ENCODE measurements at places on chromosomes 16 and 17. TPM values are rescaled to one million over a fixed set of nuclear protein-coding genes. Genes with fewer than 3 reads are reported as not detected.

DNA sequence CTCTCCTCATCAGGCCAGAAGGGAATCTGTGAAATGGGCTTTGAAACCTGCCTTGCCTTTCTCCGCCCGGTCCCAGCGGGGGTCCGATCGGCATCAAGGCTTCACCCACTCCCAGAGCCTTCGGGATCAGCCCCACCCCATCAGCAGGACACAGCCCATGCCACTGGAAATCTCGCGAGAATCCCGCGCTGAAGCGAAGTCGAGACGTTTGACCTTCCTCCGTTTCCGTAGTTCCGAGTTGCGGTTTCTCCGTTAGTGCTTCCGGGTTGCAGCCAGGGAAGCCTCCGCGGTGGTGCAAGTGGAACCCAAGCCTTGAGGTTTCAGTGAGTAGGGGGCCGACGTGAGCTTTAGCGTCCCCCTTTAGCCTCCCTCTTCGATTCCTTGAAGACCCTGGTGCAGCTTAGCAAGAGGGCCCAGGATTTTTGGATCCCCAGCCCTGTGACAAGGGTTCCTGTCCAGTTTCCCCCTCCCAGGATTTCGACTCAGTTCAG lies at the start of gene COASY:
TSS of gene COASY (plus strand) at position 252 of the 491 bp plus-strand sequence. CDS start 475 bp downstream, outside the sequence.
- DNase-seq: peak; percentile 98

DNA sequence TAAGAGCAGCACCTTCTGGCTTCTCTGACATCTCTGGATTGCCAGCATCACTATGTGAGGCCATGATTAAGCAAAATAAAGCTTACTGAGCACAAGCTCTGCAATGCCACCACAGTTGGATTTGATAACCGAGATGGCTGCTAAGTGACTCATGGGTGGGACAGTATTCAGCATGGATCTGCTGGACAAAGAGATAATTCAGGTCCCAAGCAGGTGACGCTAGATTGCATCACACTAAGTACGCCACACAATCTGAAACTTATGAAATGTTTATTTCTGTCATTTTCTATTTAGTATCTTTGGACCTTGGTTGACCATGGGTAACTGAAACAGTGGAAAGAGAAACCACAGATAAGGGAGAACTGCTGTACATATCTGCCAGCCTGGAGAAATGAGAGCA lies 27.4 kb downstream of the CDRT15 start:
- no peak for DNase-seq

DNA sequence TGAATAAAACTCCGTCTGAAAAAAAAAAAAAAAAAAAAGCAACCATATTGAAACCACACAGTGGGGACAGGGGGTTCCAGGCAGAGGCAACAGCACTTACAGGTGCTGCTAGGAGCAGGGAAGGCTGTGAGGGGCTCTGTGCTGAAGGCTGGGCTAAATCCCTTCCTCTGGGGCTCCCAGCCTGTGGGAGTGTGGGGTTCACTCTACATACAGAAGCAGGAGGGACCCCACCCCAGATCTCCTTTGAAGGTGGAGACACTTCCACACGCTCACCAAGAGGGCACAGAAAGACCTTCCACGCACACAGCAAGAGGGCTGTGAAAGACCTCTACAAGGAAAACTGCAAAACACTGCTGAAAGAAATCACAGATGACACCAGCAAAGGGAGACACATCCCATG lies 53.9 kb downstream of the USP22 start:
- DNase-seq: no peak

TBX6 gene
- under 0.01 TPM for total RNA-seq

SYT17 gene
- total RNA-seq: 3.7 TPM

DNA sequence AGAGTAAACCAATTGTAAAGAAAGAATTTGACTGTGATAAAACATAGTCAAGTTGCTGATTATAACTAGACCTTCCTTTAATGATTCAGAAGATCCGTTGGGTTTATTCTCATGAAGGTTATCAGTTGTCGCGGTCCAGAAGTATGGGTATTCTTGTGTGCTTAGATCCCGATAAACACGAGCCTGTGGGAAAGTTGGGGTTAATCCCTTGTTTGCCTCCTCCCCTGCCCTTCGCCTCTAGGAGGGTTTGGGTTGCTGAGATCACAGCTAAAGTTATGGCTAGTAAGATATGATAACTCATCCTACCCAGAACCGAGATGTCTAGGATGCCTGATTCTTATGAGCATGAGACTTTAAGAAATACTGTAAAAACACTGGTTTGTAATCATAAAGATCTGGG lies 66.8 kb downstream of the GPRC5B start:
- DNase-seq: no peak

DNA sequence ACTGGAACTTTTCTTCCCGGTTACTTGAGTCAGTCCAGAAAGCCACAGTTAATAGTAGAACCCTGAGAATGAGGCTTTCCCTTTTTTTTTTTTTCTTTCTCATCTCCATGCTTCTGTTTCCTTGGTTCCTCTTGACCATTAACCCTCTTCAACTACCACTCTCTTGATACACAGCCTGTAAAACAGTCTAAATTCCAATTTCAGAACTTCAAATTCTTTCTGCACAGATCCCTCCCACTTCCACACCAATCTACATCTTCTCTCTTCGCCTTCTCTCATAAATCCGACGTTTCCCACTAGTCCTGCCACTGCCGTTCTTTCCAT lies 588 bp downstream of the METTL16 start:
- DNase-seq: no peak

DNA sequence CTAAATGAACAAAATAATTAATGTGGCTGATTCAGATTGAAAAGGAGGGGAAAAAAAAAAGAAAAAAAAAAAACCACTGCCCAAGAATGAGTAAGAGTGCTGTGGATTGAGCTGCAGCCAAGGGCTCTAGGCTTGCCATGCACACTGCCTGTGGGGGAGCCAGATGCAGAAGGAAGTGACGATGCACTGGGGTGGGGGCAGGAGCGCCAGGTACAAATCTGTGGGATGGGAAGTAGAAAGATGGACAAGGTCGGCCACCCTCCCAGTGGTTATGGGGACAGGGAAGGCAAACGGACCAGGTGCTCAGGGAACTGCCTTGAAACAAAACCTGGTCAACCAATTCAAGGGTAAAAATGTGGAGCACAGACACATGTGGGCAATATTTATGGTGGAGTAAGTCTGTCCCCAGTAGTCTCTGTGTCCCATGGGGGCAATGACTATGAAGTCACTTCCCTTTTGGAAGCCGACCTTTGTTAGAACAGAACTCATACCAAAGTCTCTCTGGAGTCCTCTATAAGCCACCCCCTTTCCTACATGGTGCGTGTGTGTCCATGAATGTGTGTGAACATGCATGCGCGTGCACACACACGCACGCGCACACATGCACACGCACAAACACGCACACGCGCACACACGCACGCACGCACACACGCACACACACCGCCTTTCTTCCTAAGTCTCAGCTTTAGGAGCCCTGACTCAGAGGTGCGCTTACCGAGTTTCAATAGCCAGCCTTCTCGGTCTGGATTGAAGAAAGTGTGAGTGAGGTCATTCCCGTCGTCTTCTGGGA lies 84.3 kb downstream of the CYTH1 start:
- DNase-seq: no peak
